ENCODE measurements at places on chromosomes 7 and 10.

DNA sequence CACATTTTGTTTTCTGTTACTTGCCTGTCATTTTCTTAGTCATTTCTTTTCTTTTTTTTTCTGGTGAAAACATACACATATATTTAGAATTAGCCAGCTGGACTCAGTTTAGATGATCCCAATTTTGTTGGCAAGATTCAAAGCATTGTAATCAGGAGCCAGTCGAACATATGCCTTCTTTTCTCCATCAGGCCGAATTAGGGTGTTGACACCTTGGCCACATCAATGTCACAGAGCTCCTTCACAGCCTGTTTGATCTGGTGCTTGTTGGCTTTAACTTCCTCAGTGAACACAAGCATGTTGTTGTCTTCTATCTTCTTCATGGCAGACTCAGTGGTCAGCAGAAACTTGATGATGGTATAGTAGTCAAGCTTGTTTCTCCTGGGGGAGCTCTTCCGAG is 32.6 kb downstream of the PHF14 start:
- DNase-seq: no peak

DNA sequence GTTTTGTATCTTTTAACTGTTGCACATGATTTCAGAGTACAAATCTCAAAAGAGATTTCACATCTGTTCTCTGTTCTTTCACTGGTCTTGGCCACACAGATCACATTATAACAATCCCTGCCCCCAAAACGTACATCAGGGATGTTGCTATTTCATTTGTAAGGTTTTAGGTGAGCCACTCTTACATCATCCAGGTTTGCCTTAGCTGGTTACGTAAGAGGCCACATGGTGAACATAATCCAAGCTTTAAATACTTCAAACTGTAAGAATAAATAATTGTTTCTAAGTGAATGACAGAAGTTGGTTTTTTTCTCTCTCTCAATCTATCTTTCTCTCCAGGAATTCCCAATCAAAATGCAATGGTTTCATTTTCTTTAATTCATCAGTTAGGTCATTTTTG is 245.9 kb upstream of the HGF start:
- DNase-seq: no peak

GRCh38 chr10:124646483-124647352 is 97.5 kb downstream of the FAM53B start:
- DNase-seq: no peak

GRCh38 chr7:132256721-132257212 is 319.5 kb downstream of the PLXNA4 start:
- DNase-seq: no peak

DNA sequence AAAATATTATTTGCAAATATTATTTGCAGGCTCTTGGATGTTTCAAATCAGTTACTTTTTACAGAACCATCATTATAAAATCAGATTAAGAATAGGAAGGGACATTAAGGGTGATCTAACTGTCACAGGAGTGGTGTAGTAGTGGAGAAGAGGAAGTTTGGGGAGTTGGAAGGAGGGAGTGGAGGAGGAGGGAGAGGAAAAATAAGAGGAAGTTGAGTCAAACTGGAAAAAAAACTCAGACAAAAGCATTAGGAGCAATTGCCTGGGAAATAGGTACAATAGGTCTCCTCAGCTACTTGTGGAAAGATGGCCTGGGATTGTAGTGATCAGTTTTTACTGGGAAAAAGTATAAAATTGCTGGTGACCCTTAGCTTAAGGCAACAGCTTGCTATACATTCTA is 77.7 kb upstream of the GPR37 start:
- DNase-seq: no peak

Data from NCI-H524 (cell line).